Activated CD4-positive, alpha-beta T cell treated with anti-CD3 and anti-CD28 coated beads for 1 hour (primary cell): ENCODE measurements at places on chromosomes 3 and 15.

GRCh38 chr15:63953524-63953923 is 92.8 kb downstream of the DAPK2 start:
- DNase-seq, result no peak

DNA sequence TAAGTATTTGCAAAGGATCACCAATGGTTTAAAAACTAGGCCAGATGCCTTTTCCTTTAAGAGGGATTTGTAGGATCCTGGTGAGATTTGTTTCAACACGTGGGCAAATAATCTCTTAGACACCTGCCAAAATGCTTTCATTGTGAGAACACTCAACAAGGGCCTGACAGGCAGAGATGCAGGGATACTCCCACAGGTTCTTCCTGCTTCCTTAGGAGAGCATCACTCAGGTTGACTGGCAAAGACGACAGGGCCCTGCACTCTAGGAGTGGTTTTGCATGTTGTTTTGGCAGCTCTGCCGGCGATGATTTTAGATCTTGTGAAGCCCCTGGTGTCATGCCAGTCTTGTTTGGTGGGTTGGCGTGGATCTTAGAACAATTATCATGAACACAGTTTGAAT is 184.5 kb downstream of the NR1D2 start:
- no peak for DNase-seq

DNA sequence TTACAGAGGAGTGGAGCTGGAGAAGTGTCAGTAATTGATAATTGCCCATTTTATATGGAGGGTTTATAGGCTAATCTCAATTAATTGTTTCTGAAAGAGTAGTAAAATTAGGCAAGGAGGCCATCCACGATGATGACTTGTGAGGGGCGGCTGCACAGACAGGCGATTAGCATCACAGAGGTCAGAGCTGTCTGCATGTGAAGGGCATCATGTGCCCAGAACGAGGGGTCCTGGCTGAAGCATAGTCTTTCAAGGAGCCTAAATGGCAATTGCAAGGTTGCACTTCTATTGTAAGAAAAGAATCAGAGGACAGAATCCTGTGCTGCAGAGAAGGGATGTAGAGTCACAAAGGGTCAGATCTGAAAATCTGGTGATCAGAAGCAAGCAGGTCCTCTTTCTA is 196.6 kb downstream of the EBLN2 start:
- no peak for DNase-seq

- DNase-seq, result no peak
Observed at GRCh38 chr3:10628891-10629670, 123.7 kb upstream of the ATP2B2 start.
